Fibroblast of skin of back (primary cell): ENCODE measurements at places on chromosomes 12 and 14.

DNA sequence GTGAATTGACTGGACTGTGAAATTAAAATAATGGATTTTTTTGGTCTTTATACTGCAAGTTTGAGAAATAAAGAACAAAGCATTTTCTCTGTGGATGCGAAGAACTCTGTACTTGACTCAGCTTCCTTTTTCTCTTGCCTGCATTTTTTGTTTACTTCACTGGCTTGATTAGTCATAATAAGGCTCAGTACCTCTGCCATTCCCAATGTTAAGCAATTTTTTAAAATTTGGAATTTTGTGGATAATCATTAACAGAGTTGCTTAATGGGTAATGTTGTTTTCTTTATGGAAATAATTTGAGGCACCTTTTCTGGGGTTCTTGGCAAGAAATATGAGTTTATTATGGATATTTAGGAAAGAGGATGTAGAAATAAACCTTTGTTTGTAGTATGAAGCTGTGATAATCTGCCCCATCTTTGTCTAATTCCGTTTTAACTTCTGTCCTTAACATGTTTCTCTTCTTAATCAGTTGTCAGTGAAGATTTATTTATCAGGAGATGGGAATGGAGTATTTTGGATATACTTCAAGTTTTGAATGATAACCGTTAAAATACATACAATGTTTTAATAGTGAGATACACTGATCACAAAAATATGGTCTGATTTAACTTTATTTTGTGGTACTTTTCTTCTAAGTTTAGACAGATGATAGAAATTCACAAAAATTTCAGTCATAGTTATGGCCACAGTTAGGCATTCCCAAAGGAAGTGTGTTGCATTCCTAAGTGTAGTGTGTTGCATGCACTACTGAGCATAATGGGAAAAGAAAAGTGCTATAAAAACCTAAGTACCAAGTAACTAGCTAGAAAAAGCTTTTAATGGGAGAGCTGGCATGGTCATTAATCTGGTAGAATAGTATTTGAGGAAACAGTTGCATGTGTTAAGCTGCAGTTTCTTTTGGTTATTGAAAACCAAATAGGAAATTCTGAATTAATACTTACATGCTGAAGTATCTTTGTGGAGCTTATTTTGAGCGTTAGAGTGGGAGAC is 27.7 kb downstream of the WNK1 start:
- peak; percentile 84 for DNase-seq

DNA sequence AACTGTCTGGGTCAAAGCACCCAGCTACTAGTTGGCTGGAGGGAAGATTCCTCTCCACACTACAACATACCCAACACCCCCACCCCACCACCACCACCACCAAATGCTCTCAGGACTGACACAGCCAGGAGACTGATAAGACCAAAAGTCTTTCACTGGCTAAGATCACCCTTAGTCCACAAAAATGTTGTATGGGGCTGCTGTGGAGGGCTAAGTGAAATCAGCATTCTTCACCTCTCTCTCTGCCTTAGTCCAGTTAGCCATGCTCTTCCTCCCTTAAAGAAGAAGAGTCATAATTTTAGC is 106.2 kb downstream of the NUAK1 start:
- DNase-seq, result peak; percentile 68

DNA sequence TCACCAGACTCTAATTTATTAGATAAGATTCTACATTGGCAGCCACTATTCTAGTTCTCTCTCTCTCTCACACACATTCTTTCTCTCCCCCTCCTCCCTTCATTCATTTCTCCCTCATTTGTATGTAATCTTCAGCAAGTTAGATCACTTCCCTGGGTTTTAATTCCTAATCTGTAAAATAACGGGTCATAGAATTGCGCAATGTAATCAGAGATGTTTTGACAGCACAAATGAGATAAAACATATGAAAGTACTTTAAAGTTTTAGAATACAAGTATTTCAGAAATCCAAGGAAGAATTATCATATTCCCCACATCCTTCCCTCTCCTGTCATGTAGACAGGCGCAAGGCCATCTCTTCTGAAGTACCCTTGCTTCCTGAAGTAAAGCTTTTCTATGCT is 21.7 kb downstream of the STYK1 start:
- no peak for DNase-seq

- DNase-seq, result no peak
Observed at GRCh38 chr14:69049675-69050074, 70.6 kb upstream of the ACTN1 start.

- DNase-seq, result peak; percentile 4
Observed at GRCh38 chr14:88181072-88181471, 142.0 kb downstream of the KCNK10 start.

DNA sequence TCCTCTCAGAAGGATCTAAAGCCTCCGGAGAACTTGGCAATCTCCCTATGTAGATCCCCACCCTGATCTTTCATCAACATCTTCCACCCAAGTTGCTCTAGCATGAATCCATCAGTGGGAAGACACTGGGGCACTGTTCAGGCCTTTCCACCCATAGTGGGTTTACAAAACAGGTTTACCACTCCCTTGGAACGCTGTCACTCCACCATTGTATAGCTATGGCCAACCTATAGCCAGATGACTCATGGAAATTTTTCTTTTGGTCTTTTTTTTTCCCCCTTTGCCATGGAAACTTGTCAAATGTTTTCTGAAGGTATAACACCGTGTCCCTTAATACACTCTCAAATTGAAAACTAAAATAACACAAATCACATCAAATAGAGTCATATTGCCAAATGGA is 10.8 kb upstream of the HSPB8 start:
- DNase-seq, result no peak

DNA sequence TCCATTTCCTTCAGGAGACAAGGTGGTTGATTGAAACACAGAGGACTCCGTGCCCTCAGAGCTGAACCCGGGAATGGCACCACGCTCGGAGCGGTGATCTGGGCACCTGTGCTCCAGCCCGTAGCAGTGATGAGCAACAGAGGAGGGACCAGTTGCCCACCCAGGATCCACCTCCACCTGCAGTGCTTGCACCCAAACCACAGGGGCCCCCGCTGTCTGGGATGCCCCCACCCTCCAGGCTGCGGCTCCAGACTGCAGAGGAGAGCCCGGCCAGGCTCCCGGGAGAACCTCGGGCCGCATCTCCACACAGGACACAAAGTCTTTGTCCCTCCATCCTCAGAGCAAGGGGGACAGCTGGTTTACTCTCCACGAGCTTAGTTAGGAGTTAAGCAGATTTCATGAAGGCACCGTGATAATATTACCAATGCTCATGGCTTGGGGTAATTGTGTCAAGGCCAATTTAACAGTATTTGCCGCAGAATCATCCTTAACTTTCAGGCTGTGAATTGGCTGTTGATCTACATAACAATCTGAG is 100.6 kb downstream of the TNFAIP2 start:
- no peak for DNase-seq

DNA sequence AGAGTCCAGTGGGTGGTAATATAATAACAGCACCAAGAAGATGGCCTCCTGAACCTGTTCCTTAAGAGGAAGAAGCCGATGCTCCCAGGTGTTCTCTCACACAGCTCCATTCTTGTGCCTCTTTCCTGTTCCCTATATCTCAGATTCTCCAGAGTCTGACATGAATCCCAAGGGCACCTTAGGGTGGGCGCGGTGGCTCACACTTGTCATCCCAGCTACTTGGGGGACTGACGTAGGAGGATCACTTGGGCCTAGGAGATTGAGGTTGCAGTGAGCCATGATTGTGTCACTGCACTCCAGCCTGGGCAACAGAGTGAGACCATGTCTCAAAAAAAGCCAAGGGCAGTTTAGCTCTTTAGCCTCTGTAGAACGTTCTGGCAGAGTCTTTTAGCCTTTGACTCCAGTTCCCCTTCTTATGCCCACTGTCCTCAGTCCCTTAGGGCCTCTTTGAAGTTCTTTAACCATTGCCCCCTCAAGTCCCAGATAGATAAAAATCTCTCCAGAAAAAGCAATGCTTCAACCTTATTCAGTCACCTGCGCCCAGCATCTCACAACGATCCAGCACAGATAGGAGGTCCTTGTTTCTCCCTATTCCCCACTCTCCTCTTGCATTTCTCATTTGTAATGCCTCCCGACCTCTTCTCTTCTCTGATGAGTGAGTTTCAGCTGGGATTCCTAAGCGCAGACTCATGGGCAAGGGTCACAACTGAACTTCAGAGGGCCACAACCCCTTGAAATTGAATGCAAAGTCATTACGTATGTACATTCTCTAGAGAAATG is 4.7 kb downstream of the CCDC184 start:
- no peak for DNase-seq

DNA sequence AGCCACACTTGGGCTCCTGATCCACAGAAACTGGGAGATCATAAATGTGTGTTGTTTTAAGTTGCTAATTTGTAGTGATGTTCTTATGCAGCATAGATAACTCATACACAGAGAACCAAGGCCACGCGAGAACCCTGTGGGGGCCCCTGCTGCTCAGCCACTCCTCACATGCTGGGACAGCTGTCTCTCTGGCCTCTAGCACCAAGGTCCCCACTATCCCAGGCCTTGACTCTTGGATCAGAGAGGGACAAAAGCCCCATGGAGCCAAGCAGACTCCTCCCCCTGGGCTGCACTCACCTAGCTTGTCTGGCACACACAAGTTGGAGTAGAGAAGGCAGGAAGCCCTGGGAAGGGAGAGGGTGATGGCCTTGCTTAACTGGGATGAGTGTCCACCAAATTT is 11.3 kb downstream of the PLD4 start:
- no peak for DNase-seq

- peak; percentile 72 for DNase-seq
Observed at GRCh38 chr14:65156568-65157366, 54.5 kb upstream of the MAX start.

DNA sequence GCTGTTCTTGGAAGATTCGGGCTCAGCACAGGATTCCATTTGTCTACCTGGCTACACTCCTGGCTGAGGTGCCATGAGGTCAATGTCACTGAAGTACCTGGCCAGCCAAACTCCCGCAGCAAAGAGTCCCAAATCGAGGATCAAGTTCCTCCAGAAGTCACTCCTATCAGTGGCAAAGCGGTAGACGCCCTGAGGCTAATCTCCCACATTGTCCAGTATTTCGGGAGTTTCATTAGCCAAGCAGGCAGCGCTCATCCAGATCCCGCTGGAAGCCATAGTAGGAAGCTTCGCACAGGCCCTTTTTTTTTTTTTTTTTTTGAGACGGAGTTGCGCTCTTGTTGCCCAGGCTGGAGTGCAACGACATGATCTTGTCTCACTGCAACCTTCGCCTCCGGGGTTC is 8.9 kb upstream of the AACS start:
- no peak for DNase-seq

- no peak for DNase-seq
Observed at GRCh38 chr14:24692382-24693352, 58.7 kb upstream of the GZMB start.

DNA sequence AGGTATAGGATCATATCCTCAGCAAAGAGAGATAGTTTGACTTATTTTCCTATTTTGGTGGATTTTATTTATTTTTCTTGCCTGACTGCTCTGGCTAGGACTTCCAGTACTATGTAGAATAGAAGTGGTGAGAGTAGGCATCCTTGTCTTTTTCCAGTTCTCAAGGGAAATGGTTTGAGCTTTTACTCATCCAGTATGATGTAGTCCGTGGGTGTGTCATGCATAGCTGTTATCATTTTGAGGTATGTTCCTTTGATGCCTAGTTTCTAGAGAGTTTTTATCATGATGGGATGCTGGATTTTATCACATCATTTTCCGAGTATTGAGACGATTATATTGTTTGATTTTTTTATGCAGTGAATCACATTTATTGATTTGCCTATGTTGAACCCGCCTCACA is 97.2 kb downstream of the MGAT4C start:
- DNase-seq, result peak; percentile 15

GRCh38 chr14:62674563-62675237 is 370.6 kb downstream of the KCNH5 start:
- no peak for DNase-seq

- DNase-seq, result no peak
Observed at GRCh38 chr12:116996093-116996492, 85.3 kb downstream of the FBXW8 start.

GRCh38 chr14:25411781-25412757 is 362.1 kb upstream of the STXBP6 start:
- DNase-seq, result no peak

DNA sequence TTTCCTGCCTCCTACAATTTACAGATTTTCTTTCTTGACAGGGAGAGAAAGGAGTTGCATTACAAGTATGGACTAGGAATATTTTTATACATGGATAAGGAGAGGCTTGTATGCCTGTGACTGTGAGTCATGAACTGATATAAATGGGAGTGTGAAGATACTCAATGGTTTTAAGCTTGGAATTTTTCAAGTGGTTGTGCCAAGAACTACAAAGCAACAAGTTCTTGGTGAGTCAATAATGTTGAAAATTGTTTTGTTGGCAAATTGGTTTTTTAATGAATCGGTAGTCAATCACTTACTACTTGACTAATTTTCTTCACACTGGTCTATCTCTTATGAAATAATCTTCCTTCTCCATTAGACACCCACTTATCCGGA is 58.9 kb upstream of the HMGA2 start:
- DNase-seq, result peak; percentile 77

DNA sequence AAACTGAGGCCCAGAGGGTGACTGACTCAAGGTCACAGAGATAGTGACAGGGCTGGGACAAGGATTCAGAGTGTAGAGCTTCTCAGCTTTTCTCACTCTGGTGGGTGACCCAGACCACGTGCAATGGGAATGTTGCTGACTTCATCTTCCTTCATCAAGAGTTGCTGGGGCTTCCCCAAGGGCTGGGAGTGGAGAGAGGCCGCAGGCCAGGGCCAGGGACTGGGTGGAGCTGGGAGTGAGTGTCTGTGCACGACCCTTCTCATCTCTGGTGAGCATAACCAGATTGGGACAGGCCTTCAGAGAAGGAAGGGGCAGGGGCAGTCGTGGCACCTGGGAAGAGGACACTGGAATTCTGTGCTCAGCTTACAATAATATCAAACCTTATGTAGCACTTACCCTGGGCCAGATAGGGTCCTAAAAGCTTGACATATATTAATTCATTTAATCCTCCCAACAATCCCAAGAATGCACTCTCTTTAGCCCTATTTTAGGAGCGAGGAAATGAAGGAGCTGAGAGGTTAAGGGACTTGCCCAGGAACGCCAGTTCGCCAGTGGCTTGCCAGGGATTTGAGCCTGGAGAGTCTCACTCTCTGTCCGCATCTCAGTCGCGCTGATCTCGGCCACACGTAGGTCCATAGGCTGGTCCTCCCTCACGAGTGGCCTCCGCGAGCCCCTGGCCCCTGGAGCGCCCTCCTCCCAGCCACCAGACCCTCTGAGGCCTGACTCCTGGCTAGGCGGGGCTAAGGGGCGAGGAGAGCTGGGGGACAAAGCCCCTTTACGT is 15.8 kb downstream of the KRT18 start:
- no peak for DNase-seq

- peak; percentile 34 for DNase-seq
Observed at GRCh38 chr12:66025477-66025876, 105.1 kb downstream of the LLPH start.

GRCh38 chr14:104665657-104666522 is 23.5 kb upstream of the INF2 start:
- DNase-seq, result no peak
